ENCODE measurements at places on chromosomes 11 and 22.

- H3K27me3 ChIP-seq = no peaks in the 10 kb centered on the region
- no peaks in the 10 kb centered on the region for H3K36me3 ChIP-seq
- H3K27ac ChIP-seq = peak overlapping the region; percentile 24
Observed at GRCh38 chr11:116980136-116980793, 118.0 kb downstream of the SIK3 start.

GRCh38 chr22:23037429-23038333 is 32.6 kb upstream of the GNAZ start:
- peaks cover 3% of the 10 kb centered on the region for H3K4me1 ChIP-seq
- H3K36me3 ChIP-seq = no peaks in the 10 kb centered on the region
- DNase-seq = no peak

- H3K27ac ChIP-seq = no peak overlapping the region
- no peak for DNase-seq
- H3K4me1 ChIP-seq = no peaks in the 10 kb centered on the region
- no peaks in the 10 kb centered on the region for H3K36me3 ChIP-seq
- peaks cover 7% of the 10 kb centered on the region for H3K27me3 ChIP-seq
Observed at GRCh38 chr11:88122956-88123355, 52.3 kb downstream of the RAB38 start.

DNA sequence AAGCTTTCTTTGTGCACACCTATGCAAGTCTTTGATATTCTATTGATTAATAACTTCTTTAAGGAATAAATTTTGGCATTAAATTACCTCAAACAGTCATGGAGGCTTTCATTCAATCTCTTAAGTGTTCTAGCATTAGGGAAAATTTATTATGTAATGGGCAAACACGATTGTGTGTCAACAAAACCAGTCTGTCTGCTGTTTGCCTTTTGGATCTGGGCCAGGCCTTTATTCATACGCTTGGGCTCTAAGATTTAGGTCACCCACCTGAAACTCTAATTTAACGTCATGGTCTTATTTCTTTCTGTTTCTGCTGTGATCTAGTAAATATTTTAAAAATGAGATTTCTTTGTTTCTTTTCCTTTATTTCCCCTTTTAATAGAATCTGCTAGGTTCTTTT is 1270.6 kb downstream of the LRRC4C start:
- no peak for DNase-seq
- no peak overlapping the region for H3K27ac ChIP-seq
- no peaks in the 10 kb centered on the region for H3K36me3 ChIP-seq
- no peak overlapping the region for H3K4me3 ChIP-seq

- H3K4me1 ChIP-seq = peaks cover 16% of the 10 kb centered on the region
- no peaks in the 10 kb centered on the region for H3K36me3 ChIP-seq
- peak overlapping the region; percentile 85 for H3K27ac ChIP-seq
- H3K27me3 ChIP-seq = no peaks in the 10 kb centered on the region
- DNase-seq = peak; percentile 35
- H3K4me3 ChIP-seq = no peak overlapping the region
Observed at GRCh38 chr22:17243524-17243923, 24.3 kb upstream of the ADA2 start.

GRCh38 chr11:95593111-95593510 is 196.5 kb downstream of the FAM76B start:
- H3K4me1 ChIP-seq = peaks cover 7% of the 10 kb centered on the region
- H3K27me3 ChIP-seq = no peaks in the 10 kb centered on the region
- no peak overlapping the region for H3K27ac ChIP-seq

GRCh38 chr22:50620593-50621355 is 7.2 kb downstream of the ARSA start:
- H3K27me3 ChIP-seq = no peaks in the 10 kb centered on the region
- H3K4me1 ChIP-seq = peaks cover 29% of the 10 kb centered on the region
- H3K27ac ChIP-seq = peak overlapping the region; percentile 97
- peak; percentile 76 for DNase-seq
- peaks cover 6% of the 10 kb centered on the region for H3K36me3 ChIP-seq

- H3K36me3 ChIP-seq = no peaks in the 10 kb centered on the region
- no peak for DNase-seq
- H3K27ac ChIP-seq = no peak overlapping the region
Observed at GRCh38 chr22:38029901-38030300, 27.3 kb upstream of the PICK1 start.

- H3K36me3 ChIP-seq = no peaks in the 10 kb centered on the region
- peaks cover 9% of the 10 kb centered on the region for H3K27me3 ChIP-seq
- H3K4me1 ChIP-seq = no peaks in the 10 kb centered on the region
- DNase-seq = no peak
- H3K4me3 ChIP-seq = no peak overlapping the region
Observed at GRCh38 chr11:13149991-13150390, 127.6 kb upstream of the BMAL1 start.

GRCh38 chr11:81032906-81033305 is 1592.1 kb upstream of the TENM4 start:
- no peak for DNase-seq
- H3K27ac ChIP-seq = no peak overlapping the region

GRCh38 chr11:120258661-120259060 is 18.7 kb downstream of the POU2F3 start:
- H3K27ac ChIP-seq = no peak overlapping the region
- no peak overlapping the region for H3K4me3 ChIP-seq
- H3K4me1 ChIP-seq = no peaks in the 10 kb centered on the region
- no peaks in the 10 kb centered on the region for H3K36me3 ChIP-seq
- H3K27me3 ChIP-seq = peaks cover 76% of the 10 kb centered on the region
- no peak for DNase-seq

- DNase-seq = no peak
- H3K4me1 ChIP-seq = no peaks in the 10 kb centered on the region
- H3K4me3 ChIP-seq = no peak overlapping the region
- no peaks in the 10 kb centered on the region for H3K27me3 ChIP-seq
- no peak overlapping the region for H3K27ac ChIP-seq
- peaks cover 17% of the 10 kb centered on the region for H3K36me3 ChIP-seq
Observed at GRCh38 chr11:68810164-68810563, 31.6 kb downstream of the CPT1A start.

DNA sequence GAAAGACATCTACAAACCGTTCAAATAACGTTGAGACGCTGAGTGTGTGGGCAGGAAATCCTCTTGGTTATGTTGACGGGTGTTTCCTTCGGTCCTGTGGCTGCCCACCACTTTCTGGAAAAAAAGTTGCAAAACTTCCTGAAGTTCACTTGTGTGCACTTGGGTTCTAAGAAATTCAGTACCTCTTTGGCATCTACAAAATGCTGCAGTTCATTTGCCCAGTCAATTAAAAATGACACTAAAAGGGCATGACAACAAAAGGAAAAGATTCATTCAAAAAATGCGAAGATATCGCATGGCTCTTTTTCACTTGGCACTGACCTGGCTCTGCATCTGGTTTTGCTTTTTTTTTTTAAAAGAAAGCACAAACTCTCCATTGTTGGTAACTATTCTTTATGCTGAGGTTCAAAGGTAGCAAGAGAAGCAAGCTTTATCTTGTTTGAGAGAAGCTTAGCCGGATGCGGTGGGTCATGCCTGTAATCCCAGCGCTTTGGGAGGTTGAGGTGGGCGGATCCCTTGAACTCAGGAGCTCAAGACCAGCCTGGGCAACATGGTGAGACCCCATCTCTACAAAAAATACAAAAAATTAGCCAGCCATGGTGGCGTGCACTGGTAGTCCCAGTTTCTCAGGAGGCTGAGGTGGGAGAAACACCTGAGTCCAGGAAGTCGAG is 10.6 kb upstream of the XBP1 start:
- peak; percentile 55 for DNase-seq
- peaks cover 67% of the 10 kb centered on the region for H3K4me1 ChIP-seq
- peak overlapping the region; percentile 86 for H3K4me3 ChIP-seq
- H3K36me3 ChIP-seq = peaks cover 58% of the 10 kb centered on the region
- H3K27me3 ChIP-seq = no peaks in the 10 kb centered on the region

- H3K27ac ChIP-seq = no peak overlapping the region
- H3K4me3 ChIP-seq = no peak overlapping the region
- peaks cover 46% of the 10 kb centered on the region for H3K36me3 ChIP-seq
- peaks cover 18% of the 10 kb centered on the region for H3K4me1 ChIP-seq
Observed at GRCh38 chr22:40413873-40414272, 43.5 kb downstream of the SGSM3 start.

DNA sequence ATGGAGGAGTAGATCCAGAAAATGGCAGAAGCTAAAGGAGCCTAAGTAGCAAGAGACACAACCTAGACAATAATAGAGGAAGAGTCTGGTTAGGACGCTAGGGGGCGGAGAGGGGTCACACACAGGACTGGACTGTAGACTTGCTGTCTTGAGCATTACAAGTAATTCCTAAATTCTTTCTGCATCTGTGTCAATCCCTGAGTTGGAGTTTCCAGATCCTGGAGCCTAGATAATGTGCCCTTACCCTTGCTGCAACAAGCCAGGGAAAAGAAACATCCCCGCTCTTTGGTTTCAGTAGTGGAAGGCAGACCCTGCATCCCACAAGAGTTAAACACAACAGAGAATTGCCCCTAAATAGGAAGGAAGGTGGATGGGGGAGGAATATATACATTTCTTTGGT is 14.9 kb upstream of the CCDC73 start:
- H3K36me3 ChIP-seq = no peaks in the 10 kb centered on the region
- no peak overlapping the region for H3K4me3 ChIP-seq
- peak; percentile 46 for DNase-seq

DNA sequence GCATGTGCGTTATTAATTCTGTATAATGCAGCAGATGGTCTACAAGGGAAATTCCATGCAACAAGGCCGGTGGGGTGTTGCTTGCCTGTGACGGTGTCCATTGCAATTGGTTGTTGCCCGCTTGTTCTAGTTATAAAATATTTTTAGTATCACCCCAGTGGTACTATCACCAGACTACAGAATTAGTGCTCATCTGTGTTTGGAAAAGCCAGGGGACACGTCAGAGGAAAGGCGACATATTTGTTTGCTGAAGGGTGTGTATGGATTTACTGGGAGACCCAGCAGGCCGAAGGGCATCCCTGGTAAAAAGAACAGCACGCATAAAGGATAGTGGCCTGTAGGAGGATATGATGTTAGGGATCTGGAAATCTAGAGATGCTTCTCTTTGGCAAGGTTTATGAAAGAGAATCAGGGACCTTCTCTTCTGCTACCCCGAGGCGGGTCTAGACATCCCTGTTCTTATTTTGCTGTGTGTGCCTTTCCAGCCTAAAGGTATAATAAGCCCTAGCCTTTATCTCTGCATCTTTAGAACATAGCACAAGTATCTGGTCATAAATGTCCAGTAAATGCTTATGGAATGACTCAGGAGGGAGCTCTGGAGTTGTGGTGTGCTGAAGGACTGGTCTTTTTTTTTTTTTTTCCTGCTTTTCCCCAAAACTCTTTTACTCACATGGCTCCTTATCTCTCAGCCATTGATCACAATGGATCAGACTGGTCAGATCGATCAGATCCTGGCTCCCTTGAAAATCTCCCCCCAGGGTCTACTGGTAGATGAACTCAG is 90.9 kb downstream of the LDLRAD3 start:
- no peak overlapping the region for H3K4me3 ChIP-seq
- no peak overlapping the region for H3K27ac ChIP-seq
- DNase-seq = no peak
- peaks cover 4% of the 10 kb centered on the region for H3K27me3 ChIP-seq

GRCh38 chr22:37775785-37776638 is 31.7 kb upstream of the GCAT start:
- no peak overlapping the region for H3K4me3 ChIP-seq
- H3K36me3 ChIP-seq = peaks cover 11% of the 10 kb centered on the region
- no peak for DNase-seq
- H3K27ac ChIP-seq = no peak overlapping the region

DNA sequence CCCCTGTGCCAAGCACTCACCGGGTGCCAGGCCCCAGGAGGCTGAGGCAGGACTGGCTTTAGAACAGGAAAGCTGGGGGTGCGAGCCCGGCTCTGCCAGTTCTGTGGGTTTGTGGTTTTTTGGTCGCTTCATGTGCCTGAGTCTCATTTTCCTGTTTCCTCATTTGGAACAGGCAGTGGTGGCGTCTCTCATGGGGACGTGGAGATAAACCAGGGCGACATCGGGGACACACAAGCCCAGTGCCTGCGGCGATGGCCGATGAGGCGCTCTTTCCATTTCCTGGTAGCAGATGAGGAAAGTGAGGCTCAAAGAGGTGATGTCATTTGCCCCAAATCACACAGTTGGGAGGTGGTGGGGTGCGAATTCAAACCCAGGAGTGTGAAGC is 20.8 kb upstream of the CHKA start:
- H3K27me3 ChIP-seq = peaks cover 5% of the 10 kb centered on the region
- H3K4me1 ChIP-seq = peaks cover 2% of the 10 kb centered on the region
- H3K4me3 ChIP-seq = peak overlapping the region; percentile 32

GRCh38 chr11:63837739-63838138 is 1.2 kb upstream of the MARK2 start:
- H3K4me1 ChIP-seq = peaks cover 32% of the 10 kb centered on the region
- no peaks in the 10 kb centered on the region for H3K27me3 ChIP-seq
- DNase-seq = no peak
- H3K36me3 ChIP-seq = peaks cover 20% of the 10 kb centered on the region
- H3K27ac ChIP-seq = peak overlapping the region; percentile 79

- no peak overlapping the region for H3K27ac ChIP-seq
- no peaks in the 10 kb centered on the region for H3K36me3 ChIP-seq
- no peak overlapping the region for H3K4me3 ChIP-seq
- DNase-seq = no peak
Observed at GRCh38 chr11:103773537-103773936, 262.9 kb upstream of the DDI1 start.

DNA sequence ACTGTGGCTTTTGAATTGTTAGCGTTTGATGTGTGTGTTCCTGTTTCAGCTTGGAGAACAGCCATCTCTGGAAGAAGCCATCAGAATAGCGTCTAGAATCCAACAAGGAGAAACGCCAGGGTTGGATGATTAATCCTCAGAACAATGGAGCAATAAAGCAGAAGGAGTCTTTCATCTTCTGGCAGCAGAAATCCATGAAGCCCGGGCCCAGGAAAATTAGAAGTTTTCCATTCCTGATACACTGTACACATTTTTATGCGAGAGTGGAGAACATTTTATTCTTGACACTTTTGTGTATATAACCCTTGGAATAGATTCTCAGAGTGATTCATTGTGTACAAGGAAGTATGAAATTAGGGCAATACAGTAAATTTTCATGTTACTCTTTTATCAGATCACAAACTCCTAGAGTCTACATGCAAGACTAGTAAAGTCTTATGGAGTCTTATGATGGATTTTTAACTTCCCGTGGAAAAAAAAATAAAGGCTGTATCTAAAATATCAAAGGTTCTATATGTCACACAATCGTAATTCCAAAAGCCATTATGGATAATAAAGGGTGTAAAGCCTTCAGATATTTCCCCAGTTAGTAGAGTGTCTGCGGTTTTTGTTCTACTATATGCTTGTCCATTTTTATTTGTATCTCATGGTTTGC is 45.9 kb upstream of the WEE1 start:
- H3K27ac ChIP-seq = no peak overlapping the region
- H3K4me3 ChIP-seq = no peak overlapping the region
- no peak for DNase-seq
- no peaks in the 10 kb centered on the region for H3K4me1 ChIP-seq
- peaks cover 15% of the 10 kb centered on the region for H3K36me3 ChIP-seq

DNA sequence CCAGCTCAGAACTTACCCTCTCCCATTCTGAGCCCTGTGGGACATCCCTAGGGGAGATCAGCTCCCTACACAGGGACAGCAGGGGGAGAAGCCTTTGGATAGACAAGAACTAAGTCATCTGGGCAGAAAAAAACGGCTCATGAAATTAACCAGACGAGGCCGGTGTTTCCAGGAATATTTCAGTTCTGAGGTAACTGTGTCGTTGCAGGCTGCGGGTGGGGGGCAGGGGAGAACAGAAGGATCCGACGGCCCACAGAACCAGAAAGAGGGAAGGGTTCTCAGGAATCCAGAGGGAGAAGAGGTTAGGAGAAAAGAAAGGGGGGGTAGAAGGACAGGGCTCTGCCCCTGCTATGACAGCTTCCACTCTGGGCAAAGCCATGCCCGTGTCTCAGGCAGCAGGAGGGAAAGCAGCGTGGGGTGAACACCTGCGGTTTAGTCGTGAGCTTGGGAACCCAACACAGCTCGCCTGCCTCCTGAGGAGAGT is 3.6 kb downstream of the CLCF1 start:
- no peak overlapping the region for H3K27ac ChIP-seq
- DNase-seq = no peak
- peaks cover 62% of the 10 kb centered on the region for H3K27me3 ChIP-seq
- no peaks in the 10 kb centered on the region for H3K36me3 ChIP-seq
- peaks cover 39% of the 10 kb centered on the region for H3K4me1 ChIP-seq

All from T-helper 2 cell treated with Interferon-gamma antibody and Interleukin-4, amounts not matched to agents 5 μg/mL and 100 μg/mL, for 36 hours (primary cell).